ENCODE measurements at places on chromosomes 2 and 18. TPM values are rescaled to one million over a fixed set of nuclear protein-coding genes. Genes with fewer than 3 reads are reported as not detected.

DNA sequence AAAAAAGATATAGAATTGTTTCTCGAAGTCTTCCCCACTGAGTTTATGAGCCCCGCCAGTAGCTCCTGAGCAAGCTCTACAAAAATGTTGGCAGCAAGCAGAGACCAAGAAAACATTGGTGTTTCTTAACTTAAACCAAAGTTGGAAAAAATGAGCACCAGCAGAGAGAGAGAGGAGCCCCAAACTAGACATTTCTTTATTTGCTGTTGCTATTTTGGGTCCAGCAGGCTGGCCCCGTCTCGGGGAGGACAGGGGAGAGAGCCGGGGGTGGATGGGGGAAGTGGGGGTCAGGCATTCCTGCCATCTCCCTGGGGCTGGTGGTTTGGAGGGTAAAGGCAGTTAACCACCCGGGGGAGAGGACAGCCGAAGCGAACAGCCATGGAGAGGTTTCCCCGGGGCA is 113.0 kb downstream of the DYSF start:
- DNase-seq = peak; percentile 63

DNA sequence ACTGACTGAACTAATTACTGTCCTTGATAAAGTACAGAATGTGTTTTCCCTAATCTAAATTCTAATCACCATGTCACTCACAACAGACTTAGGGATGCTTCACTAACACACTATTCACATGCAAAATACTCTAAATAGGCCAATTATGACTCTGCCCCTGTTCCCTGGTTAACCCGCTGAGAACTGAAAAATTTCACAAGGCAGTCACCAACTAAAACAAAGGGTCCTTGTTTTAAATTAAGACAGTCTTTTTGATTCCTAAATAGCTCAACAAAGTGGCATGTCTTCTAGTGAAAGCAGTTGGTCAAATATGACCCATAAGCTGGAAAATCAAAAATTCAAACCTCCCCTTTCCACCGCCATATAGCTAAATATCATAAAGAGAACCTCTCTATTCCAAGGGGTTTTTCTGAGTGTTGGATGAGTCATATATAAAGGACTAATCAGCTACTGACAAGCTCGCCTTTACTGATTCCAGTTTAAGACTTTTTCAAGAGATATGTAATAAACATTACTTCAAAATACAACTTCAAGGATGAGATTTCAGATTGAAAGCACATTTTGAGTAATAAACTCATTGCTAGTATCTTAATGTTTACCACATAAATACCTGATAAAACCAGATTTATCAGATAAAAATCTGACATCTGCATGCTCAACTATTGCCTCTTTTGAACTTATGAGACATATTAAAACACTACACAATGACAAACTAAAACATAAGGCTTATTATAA is 235.8 kb downstream of the TCF4 start:
- DNase-seq = peak; percentile 56

- peak; percentile 5 for DNase-seq
These were observed 482.5 kb downstream of the NUP35 start for GRCh38 chr2:183606718-183607085.

- DNase-seq = peak; percentile 84
These were observed 18.4 kb upstream of the YES1 start for GRCh38 chr18:830315-830901.

ZNF396 gene
- polyA plus RNA-seq = 0.80 TPM

ECEL1 gene
- not detected for polyA plus RNA-seq

DNAJC5G gene
- not detected for polyA plus RNA-seq

RAD51AP2 gene
- polyA plus RNA-seq = 0.02 TPM

CHRND gene
- not detected for polyA plus RNA-seq

Data from fibroblast of lung (primary cell).